Umbilical cord (tissue), 2 donors: ENCODE measurements at places on chromosomes 3 and 15. TPM values are rescaled to one million over a fixed set of nuclear protein-coding genes. Genes with fewer than 3 reads are reported as not detected.

The SPINK8 gene
- not detected for total RNA-seq

The TTLL13 gene
- not detected for total RNA-seq

The MESP2 gene
- total RNA-seq: not detected

The CDCP1 gene
- total RNA-seq: 0.72 TPM

The EXD1 gene
- total RNA-seq: 1.4 TPM

The PRKCI gene
- 65.5 TPM for total RNA-seq

The GOLGA8J gene
- 2.6 TPM for total RNA-seq

The MAP3K13 gene
- total RNA-seq: 28.4 TPM

DNA sequence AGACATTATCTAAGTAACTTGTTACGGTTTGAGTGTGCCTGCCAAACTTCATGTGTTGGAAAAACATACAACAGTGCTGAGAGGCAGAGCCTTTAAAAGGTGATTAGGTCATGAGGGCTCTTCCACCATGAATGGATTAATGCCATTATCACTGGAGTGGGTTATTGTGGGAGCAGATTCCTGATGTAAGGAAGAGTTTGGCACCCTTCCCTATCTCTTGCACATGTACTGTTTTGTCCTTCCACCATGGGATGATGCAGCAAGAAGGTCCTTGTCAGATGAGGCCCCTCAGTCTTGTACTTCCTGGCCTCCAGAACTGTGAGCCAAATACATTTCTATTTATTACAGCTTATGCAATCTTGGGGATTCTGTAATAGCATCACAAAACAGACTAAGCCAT, 413.9 kb downstream of the EPHA3 start:
- peak; percentile 57 for DNase-seq

GRCh38 chr3:29805757-29806156, 524.9 kb downstream of the RBMS3 start:
- no peak for DNase-seq

DNA sequence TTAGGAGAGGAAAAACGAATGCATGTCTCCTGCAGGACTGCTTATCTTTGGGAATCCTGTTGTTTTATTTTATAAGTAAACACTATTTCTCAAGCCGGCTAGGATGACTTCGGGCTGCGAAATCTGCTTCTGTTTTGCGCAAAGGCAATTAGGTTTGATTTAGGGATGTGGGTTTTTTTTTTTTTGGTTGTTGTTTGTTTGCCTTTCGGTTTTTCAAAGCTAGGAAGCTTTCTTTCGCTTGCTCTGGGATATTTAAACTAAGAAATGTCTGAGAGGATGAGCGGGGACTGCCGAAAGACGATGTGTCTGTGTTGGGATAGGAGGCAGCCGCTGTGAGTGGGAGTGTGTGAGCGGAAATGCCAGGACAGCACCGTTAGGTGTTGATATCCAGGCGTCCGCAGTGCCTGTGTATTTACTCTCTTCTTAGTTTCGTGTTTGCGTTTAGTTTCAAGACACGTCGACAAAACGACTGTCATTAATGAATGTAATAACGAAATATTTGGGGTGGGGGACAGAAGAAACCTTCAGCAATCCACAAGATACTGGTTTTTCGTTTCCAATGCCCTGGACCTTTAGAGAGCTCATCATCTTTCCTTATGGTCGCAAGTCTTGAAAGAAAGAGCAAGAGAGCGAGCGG, 604 bp downstream of the ISL2 start:
- no peak for DNase-seq

DNA sequence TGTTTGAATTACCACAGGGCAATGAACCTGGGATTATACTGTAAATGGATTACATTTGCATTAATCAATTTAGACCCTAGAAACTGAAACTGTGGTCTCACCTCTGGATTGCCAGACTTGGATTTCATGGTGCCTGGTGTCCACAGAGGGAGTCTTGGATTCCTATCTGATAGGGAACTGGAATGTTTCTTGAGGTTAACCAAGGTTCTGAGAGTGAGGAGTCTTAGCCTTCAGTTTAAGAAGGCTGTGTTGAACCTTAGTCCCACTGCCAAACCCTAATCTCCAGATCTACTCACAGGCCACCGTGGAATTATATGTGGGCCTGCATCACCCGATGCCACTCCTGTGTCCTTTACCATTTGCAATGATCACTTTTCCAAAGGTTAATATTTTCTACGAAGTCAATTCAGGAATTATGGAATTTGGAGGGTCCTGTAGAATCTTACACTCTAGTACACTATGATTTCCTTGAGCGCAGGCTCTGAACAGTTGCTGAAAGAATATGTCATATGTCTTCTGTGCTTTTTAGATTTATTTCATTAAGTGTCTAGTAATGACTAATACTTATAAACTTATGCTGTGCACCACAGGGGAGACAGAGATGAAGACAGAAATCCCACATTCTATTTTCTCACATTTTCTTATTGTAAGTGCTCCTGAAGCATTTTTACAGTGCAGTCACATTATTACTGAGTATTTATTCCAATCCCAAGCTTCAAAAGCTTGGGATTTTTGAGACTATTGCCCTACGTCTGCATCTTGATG, 87.9 kb downstream of the EFL1 start:
- no peak for DNase-seq

DNA sequence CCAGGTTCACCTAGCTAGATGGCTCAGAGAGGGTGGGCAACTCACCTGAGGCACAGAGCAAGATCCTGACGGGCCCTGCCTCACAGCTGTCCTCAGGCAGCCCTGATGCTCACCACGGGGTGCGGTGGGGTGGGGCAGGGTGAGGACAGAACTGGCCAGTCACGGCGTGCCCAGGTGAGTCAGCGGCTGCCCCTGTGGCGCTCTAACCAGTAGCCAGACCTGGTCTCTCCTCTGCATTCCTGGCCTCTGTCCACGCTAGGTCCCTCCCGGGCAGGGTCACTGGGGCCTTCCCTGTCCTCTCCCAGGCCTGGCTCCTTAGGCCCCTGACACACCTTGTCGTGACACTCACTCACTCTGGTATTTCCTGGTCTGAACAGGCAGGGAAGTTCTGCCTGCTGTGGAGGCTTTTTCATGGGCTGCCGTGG, 901 bp downstream of the ALS2CL start:
- no peak for DNase-seq

DNA sequence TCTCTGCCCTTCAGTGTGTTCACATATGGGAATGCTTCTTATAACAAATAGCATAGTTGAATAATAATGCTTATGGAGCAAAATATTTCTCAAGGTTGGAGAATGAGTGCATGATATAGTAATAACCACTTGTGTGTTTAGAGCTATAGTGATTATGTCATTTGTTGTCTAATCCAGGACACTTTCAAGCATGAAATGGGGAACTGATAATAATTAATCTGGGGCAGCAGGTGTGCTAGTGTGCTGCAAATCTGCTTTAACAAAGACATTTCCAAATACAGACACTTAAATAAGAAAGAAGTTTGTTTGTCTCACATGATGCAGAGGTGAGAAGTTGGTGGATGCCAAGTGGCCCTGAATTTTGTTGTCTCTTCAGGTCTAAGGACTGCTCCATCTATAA, 579.3 kb upstream of the GRM7 start:
- DNase-seq: no peak

DNA sequence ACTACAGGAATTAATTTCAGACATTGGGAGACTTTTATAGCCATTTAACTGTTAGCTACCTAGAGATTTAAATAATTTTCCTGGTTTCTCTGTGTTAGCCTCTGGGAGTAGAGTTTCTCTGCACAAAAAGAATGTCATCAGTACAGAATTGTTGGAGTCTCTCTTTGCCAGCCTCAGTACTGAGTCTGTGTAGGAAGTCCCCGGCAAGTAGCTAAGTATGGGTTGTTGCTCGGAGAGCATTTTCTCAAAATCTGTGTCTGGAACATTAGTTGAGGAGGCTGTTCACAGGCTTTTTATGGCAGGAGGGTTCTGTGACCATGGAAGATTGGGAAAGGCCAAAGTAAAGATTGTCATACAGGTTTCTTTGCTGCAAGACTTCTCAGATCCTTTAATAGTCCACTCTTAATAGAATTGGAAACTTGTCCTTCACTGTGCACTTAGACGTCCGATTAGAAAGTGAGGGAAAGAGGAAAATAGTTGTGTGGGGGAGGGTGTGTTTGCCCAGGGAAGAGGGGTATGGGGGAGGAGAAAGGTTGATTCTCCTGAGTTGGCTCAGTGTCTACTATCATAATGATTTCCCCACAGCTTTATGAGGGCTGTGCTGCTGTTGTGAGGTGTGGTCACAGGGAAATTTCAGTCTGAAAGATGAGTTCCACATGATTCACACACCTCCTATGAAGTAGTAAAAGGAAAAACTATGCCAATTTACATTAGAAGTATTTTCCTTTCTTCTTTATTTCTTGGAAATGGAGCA, 207.1 kb downstream of the PTPRG start:
- no peak for DNase-seq

DNA sequence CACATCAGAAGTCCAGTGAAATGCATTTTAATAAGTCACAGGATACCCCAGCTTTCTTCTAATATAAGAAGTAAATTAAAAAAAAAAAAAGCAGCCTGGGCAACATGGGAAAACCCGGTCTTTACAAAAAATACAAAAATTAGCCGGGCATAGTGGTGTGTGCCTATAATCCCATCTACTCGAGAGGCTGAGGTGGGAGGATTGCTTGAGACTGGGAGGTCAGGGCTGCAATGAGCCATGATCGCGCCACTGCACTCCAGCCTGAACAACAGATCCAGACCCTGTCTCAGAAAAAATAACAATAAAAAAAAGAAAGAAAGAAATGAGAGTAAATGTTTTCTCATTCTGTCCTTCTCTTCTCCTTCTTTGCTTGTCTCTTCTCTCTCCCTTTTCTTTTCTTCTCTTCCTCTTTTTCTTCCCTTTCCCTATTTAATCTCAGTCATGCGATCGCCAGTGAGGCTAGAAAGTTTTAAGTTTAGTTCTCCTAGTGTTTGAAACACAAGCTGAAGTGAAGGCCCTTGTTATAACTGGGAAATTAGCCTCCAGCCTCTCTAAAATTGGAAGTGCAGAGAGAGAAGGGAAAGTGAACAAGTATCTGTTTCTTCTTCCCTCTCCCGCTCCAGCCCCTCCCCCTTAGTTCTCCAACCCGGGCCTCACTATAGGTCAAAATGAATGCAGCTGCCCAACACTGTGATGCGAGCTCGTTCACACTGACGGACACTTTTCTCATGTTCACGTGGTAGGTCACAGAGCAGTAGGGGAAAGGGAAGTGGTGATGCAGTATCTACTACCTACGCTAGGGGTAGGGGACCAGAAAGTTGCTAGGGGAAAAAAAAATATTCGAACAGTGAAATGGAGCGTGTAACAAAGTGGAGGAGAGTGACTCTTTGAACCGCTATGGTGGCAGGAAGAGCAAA, 23.5 kb upstream of the TSC22D2 start:
- peak; percentile 71 for DNase-seq

DNA sequence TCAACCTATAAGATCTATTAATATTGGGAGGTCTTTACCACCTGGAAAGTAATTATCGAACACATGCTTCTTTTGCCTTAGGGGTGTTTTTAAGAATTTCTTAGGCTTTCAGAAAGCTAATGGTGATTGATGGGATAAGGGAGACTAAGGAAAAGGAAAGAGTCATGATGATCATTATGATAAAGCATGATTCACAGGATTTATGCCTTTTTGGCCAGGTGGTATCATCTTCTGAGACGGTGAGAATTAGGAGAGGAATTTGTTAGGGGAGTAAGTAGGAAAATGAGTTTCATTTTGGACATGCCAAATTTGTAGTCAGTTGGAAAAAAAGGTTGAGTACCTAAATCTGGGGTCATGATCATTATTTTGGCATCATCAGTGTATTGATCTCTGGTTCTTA, 8.9 kb downstream of the ARMC8 start:
- no peak for DNase-seq

GRCh38 chr3:44892689-44893088, 18.3 kb downstream of the TGM4 start:
- DNase-seq: no peak

DNA sequence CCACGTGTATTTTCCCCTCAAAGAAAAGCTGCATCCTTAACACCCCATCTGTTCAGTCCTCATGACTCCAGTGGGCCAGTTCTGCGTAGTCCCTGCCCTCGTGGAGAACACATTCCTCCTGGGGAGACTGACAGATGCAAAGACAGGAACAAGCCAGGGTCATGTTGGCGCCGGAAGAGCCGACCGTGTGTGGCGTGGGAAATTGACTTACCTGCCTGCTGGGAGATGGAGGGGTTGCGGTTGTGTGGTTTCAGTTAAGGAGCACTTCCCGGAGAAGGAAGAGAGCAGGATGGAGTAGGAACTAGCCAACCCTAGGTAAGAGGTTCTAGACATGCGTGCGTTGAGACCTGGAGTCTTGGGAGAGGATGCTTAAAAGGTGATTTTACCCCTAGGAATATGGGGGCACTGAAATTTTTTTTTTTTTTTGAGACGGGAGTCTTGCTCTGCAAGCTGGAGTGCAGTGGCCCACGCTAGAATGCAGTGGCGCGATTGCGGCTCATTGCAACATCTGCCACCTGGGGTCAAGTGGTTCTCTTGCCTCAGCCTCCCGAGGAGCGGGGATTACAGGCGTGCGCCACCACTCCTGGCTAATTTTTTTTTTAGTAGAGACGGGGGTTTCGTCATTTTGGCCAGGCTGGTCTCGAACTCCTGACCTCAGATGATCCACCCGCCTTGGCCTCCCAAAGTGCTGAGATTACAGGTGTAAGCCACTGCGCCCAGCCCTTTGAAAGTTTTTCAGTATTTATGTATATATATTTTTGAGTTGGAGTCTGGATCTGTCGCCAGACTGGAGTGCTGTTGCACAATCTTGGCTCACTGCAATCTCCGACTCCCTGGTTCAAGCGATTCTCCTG, 1.4 kb downstream of the VHL start:
- no peak for DNase-seq

DNA sequence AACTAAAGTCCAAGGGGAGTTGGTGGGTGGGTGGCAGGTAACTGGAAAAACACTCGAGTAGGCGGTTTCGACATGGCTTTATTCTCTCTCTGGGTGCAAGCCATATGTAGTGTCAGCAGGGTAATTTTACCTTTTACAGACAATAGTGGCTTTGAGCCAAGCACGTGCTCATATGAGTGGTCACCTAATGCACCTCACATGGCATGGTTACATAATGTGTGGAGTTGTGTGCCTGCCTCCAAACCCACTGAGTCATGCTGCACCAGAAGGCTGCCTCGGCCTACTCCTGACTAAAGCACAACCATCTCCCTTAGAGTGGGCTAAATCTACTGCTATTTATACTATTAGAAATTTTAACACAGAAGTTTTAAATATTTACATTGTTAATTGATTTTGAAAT, 16.5 kb downstream of the CCRL2 start:
- DNase-seq: no peak

- no peak for DNase-seq
Measured at GRCh38 chr3:35739964-35740527, 100.7 kb downstream of the ARPP21 start.

DNA sequence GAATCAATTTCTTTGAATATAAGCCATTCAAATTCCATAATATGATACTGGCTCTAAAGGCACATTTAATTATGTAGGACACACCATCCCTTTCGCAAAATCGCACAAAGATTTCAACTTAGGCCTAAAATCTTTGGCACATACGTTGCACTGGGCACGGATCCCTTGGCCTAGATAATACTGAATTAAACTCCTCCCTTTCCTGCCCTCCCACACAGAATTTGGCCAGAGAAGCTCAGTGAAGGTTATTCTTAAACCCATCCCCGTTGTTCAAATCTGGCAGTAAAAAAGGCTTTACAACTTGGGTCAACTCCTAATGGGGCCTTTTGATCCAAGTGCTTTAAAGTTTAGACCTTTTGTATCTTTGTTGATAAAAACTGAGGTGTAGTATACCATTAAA, 247.2 kb downstream of the PTPRG start:
- DNase-seq: peak; percentile 50

GRCh38 chr15:73318463-73319351, 50.1 kb downstream of the HCN4 start:
- DNase-seq: no peak

- peak; percentile 92 for DNase-seq
Measured at GRCh38 chr3:32045091-32045915, 61.1 kb upstream of the GPD1L start.
